ENCODE measurements at places on chromosomes 16 and 17.

GRCh38 chr17:79619196-79619595 lies 8.3 kb upstream of the RBFOX3 start:
- no peaks in the 10 kb centered on the region for H3K36me3 ChIP-seq
- no peak overlapping the region for H3K4me3 ChIP-seq
- H3K27me3 ChIP-seq, result peaks cover 10% of the 10 kb centered on the region
- H3K4me1 ChIP-seq, result no peaks in the 10 kb centered on the region

GRCh38 chr17:73401911-73402310 lies 90.1 kb upstream of the CDC42EP4 start:
- no peaks in the 10 kb centered on the region for H3K4me1 ChIP-seq
- no peak overlapping the region for H3K27ac ChIP-seq
- no peak for DNase-seq

DNA sequence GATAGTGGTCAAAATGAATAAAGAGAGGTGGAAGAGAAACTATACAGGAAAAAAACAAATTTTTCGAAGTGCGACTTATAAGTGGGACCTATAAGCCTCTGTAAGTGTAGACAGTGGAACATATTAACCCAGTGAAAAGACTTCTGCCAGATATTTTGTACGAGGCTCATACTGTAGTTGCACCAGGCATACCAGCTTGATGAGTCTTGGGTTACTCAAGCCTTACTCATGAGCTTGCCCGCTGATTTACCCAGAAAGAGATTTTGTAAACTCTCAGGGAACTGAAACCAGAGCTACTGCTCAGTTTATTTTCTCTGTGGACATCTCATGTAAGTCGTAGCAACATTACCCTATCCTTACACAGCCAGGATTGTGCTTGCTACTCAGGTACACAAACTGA lies 708.0 kb upstream of the SOX9 start:
- no peak overlapping the region for H3K27ac ChIP-seq
- DNase-seq, result no peak
- H3K36me3 ChIP-seq, result no peaks in the 10 kb centered on the region
- H3K4me1 ChIP-seq, result no peaks in the 10 kb centered on the region
- H3K27me3 ChIP-seq, result no peaks in the 10 kb centered on the region
- H3K4me3 ChIP-seq, result no peak overlapping the region

GRCh38 chr17:76912421-76913164 lies 44.4 kb downstream of the MGAT5B start:
- DNase-seq, result no peak
- H3K4me3 ChIP-seq, result no peak overlapping the region
- H3K36me3 ChIP-seq, result no peaks in the 10 kb centered on the region

DNA sequence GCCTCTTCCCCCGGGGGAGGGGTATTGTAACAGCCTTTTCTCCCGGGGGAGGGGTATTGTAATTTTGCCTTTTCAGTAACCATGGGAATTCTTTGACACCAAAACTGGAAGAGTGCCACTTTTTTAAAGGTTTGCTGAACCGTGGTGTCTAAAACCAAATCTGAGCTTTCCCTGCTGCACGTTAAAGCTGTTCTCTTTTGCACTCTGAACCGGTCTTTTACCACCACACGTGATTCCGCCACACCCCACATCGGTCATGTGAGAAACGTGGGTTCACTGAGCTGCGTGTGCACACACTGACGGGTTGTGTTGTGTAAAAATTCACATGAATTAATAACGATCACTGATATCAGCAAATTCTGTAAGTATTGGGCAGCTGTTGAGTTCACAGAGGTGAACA lies 9.2 kb upstream of the ACSF3 start:
- H3K4me1 ChIP-seq, result no peaks in the 10 kb centered on the region
- H3K27ac ChIP-seq, result no peak overlapping the region
- no peaks in the 10 kb centered on the region for H3K27me3 ChIP-seq
- no peak for DNase-seq
- no peaks in the 10 kb centered on the region for H3K36me3 ChIP-seq

- no peaks in the 10 kb centered on the region for H3K27me3 ChIP-seq
- H3K36me3 ChIP-seq, result no peaks in the 10 kb centered on the region
- no peak for DNase-seq
- no peak overlapping the region for H3K27ac ChIP-seq
- peaks cover 1% of the 10 kb centered on the region for H3K4me1 ChIP-seq
- H3K4me3 ChIP-seq, result no peak overlapping the region
These were observed 22.2 kb upstream of the CLEC18A start for GRCh38 chr16:69928856-69929400.

GRCh38 chr16:81896902-81897301 lies 114.4 kb downstream of the SDR42E1 start:
- H3K27ac ChIP-seq, result no peak overlapping the region
- no peaks in the 10 kb centered on the region for H3K27me3 ChIP-seq
- no peak for DNase-seq

GRCh38 chr16:46974352-46974751 lies 878 bp upstream of the DNAJA2 start:
- peak overlapping the region; percentile 98 for H3K27ac ChIP-seq
- H3K4me1 ChIP-seq, result peaks cover 31% of the 10 kb centered on the region
- no peaks in the 10 kb centered on the region for H3K27me3 ChIP-seq
- peaks cover 11% of the 10 kb centered on the region for H3K36me3 ChIP-seq

DNA sequence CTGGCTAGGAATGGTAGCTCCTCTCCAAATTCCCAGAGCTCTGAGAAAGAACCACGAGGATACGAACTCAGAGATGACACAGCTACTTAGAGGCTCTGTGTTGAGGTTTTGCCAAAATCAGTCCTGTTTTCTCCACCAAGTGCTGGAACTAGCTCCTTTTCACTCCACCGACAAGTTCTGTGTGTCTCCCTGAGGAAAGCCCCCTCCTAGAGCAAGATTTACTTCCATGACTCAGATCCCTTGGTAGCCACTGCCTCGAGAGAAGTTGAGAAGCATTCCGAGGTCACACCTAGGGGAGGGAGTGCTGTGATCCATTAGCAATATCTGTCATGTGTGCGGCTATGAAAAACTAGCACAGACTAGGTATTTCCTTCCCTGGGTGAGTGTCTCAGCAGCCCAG lies 30.6 kb downstream of the IL21R start:
- peaks cover 28% of the 10 kb centered on the region for H3K36me3 ChIP-seq
- no peak overlapping the region for H3K4me3 ChIP-seq
- H3K27me3 ChIP-seq, result no peaks in the 10 kb centered on the region
- peak; percentile 16 for DNase-seq
- H3K27ac ChIP-seq, result peak overlapping the region; percentile 51

All from activated naive CD8-positive, alpha-beta T cell treated with anti-CD3 and anti-CD28 coated beads, Interleukin-2, amount 10 ng/mL, durations not matched to agents 7 days and 5 days (primary cell).